Activated T-cell treated with anti-CD3 and anti-CD28 coated beads, Interleukin-2, amount 50 U/mL, for 72 hours (primary cell): ENCODE measurements at places on chromosomes 3 and 15. TPM values are rescaled to one million over a fixed set of nuclear protein-coding genes. Genes with fewer than 3 reads are reported as not detected.

GRCh38 chr3:182618085-182618732, 175.1 kb upstream of the ATP11B start:
- no peak for DNase-seq

- DNase-seq: no peak
These were observed 360.7 kb downstream of the NSUN3 start for GRCh38 chr3:94423578-94423977.

DNA sequence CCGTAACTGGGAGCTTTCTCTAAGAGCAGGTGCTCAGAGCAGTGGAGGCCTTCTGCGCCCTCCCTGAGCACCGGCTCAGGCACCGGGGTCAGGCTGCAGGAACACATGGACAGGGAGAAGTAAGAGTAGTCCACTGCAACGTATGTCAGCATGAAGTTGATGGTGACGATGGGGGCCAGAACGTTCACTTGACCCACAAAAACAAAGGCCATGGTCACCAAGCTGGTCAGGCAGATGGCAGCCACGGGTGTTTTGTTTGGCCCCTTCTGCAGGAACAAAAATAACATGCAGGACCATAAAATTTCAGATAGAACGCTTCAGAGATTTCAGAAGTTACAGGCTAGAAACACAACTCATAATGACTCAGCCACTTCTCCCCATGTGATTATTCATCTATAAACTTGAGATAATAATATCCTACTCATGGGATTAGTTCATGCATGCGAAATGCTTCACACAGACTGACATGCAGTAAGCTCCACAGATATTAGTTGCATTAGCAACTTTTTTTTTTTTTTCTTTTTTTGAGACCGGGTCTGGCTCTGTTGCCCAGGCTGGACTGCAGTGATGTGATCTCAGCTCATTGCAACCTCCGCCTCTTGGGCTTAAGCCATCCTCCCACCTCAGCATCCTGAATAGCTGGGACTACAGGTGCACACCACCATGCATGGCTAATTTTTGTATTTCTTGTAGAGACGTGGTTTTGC, 52.2 kb upstream of the HEG1 start:
- DNase-seq: no peak

GRCh38 chr15:95919460-95919859, 411.0 kb upstream of the NR2F2 start:
- no peak for DNase-seq

Gene GYG1
- total RNA-seq: 21.7 TPM

Gene GASK1A
- total RNA-seq: 0.12 TPM

GRCh38 chr3:67601385-67601784, 53.0 kb downstream of the SUCLG2 start:
- no peak for DNase-seq

GRCh38 chr15:78830514-78831228, 19.4 kb upstream of the ADAMTS7 start:
- DNase-seq: peak; percentile 9

Gene UPK1B
- total RNA-seq: not detected

Gene PLCH1
- total RNA-seq: 1.1 TPM

Gene GRM2
- total RNA-seq: 0.48 TPM

DNA sequence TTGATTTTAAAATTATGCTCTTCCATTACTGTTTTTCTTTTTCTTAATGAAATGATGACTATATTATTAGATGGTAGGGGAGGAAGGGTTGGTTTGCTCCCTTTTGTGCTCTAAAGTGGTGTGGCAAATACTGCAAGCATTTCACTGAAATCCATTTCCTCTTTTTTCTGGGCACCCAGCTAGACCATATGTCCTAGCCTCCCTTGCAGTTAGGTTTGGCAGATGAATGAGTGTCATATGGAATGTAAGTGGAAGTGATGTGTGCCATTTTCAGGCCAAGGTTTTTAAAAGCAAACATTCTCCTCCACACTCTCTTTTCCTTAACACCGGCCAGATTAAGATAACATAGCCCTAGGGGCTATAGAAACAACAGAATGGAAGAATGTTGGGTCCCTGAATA, 363.0 kb downstream of the FGF12 start:
- DNase-seq: no peak

DNA sequence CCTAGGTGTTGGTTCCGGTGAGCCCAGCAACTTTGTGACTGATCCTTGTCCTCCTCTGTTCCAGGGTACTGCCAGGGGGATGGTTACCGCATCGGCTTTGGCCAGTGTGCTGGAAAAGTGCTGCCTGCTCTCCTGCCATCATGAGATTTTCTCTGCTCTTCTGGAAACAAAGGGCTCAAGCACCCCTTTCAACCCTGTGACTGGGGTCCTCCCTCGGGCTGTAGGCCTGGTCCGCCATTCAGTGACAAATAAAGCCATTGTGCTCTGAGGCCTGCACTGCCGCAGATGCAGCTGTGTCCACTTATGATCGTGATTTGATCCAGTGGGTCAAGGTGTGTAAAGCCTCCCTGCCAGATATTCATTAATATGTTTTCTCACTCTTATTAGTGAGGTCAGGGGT, 33.3 kb downstream of the FAH start:
- no peak for DNase-seq

DNA sequence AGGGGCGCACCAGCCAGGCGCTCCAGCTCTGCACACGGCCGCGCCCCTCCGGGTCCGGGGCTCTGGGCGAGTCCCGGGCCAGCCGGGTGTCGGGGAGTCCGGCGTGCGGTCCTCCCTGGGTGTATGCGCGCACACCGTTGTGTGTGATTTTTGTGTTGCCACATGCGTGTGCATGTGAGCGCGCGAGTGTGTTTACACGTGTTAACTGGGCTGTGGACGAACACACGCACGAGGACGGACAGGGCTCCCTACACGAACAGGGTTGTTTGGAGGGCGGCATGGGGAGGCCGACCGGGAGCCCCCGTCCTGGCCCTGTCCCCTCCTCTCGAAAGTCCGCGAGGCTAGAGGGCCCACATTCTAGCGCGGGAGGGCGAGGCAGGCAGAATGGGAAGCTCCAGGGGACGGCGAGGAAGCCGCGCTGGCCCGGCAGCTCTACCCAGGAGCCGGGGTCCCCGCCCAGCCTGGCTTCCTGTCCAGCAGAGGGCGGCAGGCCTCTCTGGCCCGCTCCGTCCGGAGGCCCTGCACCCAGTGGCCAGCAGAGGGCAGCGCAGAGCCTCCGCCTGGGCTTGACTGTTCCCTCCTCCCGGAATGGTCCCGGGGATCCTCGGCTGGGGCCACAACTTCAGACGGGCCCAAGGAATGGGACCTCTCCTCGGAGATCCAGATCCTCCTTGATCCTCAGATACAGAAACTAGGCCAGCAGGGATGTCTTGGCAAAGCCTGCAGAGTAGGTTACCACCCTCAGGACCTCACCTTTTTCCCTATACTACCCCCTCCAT, 611 bp upstream of the LINGO1 start:
- peak; percentile 83 for DNase-seq

Gene CASR
- total RNA-seq: 0.23 TPM

Gene GXYLT2
- total RNA-seq: 0.23 TPM

- DNase-seq: no peak
These were observed 29.0 kb downstream of the ARIH1 start for GRCh38 chr15:72503147-72503546.

GRCh38 chr3:536417-536813, 339.9 kb downstream of the CHL1 start:
- no peak for DNase-seq

DNA sequence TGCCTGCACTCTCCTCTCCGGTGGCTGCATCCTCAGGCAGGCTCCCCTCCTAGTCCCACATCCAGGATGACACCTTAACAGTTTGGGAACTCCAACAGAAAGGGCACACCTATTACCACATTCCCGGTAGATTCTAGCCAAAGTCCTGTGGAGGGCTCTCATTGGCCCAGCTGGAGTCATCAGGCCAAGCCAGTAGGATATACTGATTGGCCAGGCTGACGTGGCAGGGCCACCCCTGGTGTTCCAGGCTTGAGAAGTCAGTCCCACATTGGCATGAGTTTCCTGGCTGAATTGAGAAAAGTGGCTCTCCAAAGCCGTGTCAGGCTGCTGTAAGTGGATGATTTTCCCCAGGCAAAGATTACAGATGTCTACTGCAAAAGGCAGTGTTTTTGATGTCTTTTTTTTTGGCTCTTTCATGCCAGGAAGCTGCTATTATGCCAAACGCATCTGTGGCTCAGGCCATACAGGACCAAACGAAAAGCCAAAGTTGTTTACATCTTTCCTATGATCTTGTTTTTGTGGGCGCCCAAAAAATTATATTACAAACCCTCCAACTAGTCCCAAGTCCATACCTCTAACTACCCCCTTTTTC, 6.6 kb upstream of the BLM start:
- no peak for DNase-seq

- no peak for DNase-seq
These were observed 94.2 kb downstream of the LIPC start for GRCh38 chr15:58525991-58526421.

DNA sequence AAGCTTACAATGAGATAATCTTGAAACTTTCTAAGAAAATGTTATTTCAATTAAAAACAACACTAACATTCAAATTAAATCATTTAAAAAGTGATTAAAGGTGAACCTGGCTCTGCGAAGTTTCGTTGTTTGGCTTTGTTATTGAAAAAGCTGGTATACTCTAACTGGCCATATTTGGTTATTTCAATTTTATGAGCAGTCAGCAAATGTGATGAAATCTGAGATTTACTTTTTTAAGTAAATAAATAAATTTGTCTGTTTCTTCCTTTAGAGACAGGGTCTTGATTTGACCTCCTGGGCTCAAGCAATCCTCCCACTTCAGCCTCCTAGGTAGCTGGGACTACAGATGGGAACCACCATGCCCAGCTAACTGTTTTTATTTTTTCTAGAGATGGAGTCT, 38.0 kb downstream of the CDV3 start:
- DNase-seq: no peak

DNA sequence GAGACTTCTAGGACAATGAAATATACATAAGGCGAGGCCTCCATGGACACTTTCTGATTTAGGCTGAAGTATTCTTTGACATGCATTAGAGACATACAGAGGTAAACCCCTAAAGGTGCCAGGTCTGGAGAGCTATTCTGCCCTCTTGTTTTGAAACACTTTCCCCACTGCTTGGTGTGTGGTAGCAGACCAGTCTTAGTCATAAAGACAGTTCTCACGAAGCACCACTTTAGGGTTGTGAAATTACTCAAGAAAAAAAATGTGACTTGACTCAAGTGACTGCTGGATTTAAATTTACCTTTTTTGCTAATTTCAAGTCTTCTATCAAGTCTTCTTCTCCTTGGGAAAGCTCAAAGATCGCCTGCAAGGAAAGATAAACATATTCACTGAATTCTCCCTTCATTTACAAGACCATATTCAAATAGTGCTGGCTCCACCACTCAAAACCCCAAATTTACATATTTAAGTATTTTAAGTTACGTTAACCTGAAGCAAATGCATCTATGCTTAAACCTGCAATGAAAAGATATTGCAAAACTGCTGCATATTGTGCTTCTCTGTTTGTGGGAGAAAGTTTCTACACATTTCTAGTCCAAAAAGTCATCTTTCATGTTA, 48.4 kb downstream of the ARHGEF3 start:
- peak; percentile 68 for DNase-seq

GRCh38 chr15:40104296-40104864, 4.3 kb downstream of the BMF start:
- DNase-seq: no peak

DNA sequence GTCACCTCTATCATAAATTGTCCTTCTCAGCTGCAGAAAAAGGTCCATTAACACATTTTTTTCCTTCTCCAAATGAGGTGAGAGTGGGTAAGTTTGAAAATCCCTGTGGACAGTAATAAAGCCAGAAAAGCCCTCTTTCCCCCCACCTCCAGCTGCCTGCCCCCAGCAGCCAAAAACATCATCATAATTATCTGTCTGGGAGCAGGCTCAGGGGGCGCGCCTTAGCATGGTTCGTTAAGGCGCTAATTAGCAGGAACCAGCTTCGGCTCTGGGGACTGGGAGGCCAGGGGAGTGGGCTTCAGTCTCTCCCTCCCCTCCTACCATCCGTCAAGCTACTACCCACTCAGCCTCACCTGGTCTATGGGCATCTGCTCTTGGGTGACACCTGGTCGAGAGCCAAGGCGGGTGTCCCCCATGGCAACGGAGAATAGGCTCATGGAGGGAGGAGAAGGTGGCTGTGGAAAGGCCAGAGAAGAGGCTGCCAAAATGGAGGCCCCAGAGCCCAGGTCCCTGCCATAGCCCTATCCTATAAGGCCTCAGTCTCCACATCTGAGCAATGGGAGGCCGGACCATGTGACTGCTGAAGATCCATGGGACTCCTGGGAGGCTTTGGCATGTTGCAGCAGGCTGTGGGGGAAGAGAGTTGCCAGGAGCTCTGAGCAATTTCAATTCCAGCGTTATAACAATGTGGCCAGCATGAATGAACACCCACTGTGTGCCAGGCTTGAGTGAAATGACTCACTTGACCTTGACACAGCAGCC, 140.1 kb upstream of the LINGO1 start:
- DNase-seq: no peak

GRCh38 chr3:64164349-64164748, 60.9 kb downstream of the PRICKLE2 start:
- no peak for DNase-seq

DNA sequence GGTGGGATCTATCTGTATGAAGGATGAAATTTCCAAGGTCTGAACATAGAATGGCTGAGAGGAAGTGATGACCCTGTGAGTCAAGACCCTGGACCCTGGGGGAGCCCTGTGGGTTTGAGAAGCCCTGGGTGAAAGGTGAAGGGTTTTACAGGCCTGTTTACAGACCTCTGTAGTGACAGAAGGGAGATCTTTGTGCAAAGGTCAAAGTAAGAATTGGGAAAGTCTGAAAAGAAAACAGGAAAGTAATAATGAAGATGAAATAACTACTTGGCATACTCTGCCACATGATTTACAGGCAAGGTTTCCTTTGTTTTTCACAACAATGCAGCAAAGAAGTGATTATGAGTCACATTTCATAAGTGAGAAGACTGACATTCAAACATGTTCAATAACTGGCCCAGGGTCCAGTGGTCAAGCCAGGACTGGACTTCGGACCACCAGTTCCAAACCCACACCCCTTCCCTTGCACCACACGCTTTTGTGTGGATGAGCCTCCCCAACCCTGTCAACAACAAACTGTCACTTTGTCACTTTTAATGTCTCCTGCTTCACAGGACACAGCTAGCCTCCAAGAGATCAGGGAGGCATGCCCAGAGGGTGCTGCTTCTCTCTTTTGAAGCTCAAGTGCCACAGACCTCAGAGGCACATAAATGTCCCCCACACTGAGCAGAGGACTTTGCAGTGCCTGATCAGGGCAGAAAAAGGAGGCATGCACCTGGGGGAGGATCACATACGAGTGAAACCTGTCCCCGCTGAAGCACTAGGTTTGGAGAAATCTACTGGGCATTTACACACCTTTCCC, 21.5 kb downstream of the CD86 start:
- no peak for DNase-seq

- no peak for DNase-seq
These were observed 57.5 kb downstream of the HMCES start for GRCh38 chr3:129336093-129336706.

GRCh38 chr3:195075941-195076875, 194.8 kb downstream of the XXYLT1 start:
- no peak for DNase-seq

DNA sequence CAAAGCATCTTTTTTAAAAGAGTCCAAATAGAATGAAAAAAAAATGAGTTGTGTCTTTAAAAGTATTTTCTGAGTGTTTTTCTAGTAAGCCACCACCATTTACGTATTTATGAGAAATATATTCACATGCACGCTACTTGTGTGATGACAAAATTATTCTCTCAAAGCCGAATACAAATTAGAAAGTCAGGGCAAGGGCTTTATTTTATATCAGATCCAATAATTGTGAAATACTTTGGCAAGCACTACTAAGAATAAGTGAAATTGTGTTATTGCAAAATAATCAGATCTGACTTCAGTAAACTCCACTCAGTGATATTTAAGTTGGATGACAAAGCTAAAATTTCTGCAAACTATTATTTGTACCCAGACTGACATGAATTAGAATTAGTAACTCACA, 589.3 kb upstream of the KCNMB2 start:
- DNase-seq: no peak
